Inflammatory macrophage (primary cell): ENCODE measurements at places on chromosomes 12 and 14.

DNA sequence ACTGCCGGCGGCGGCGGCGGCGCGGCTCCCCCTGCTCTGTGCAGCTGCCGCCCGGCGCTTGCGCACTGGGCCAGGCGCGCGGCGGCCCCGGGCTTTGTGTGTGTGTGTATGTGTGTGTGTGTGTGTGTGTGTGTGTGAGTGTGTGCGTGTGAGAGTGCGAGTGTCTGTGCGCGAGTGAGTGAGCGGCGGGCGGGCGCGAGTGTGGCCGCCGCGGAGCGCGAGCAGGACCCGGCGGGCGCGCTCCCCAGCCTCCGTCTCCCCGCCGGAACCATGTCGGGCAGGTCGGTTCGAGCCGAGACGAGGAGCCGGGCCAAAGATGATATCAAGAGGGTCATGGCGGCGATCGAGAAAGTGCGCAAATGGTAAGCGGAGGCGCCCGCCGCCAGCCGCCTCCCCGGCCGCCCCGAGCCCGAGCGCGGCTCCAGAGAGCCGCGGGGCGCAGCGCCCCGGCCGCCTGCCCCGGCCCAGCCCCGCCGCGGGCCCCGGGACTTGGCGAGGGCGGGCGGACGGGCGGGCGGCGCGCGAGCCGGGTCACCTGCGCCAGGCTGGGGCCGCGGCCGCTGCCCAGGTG, at the start of gene BCL7A:
Gene BCL7A (plus strand): TSS at position 63 of the 571 bp plus-strand sequence. CDS start 208 bp downstream, at position 271.
- peak; percentile 33 for DNase-seq

GRCh38 chr14:74867673-74868072, 8.3 kb downstream of the PROX2 start:
- peak; percentile 35 for DNase-seq

- DNase-seq: no peak
Measured at GRCh38 chr14:53354336-53354735, 201.2 kb upstream of the DDHD1 start.

GRCh38 chr14:104639885-104640548, 35.4 kb upstream of the TMEM179 start:
- peak; percentile 44 for DNase-seq

DNA sequence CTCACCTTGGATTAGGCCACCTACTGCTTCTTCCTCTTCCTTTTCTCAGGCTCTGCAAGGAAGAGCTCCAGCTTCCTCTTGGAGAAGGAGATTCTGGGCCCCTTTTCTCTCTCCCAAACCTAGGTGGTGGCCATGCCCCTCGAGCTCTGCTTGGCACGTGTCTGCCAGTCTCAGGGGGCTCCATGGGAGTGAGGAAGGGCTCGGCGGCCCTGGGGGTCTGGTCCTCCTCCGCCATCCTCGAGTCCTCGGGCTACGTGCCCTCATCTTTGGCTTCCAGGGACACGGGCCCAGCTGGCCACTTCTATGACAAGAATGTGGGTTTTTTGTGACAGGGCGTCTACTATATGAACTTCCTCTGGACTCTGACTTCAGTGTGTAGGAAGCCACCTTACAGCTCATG, 34.3 kb downstream of the HSP90AA1 start:
- DNase-seq: no peak

GRCh38 chr14:103667671-103668070, 38.7 kb downstream of the KLC1 start:
- no peak for DNase-seq

DNA sequence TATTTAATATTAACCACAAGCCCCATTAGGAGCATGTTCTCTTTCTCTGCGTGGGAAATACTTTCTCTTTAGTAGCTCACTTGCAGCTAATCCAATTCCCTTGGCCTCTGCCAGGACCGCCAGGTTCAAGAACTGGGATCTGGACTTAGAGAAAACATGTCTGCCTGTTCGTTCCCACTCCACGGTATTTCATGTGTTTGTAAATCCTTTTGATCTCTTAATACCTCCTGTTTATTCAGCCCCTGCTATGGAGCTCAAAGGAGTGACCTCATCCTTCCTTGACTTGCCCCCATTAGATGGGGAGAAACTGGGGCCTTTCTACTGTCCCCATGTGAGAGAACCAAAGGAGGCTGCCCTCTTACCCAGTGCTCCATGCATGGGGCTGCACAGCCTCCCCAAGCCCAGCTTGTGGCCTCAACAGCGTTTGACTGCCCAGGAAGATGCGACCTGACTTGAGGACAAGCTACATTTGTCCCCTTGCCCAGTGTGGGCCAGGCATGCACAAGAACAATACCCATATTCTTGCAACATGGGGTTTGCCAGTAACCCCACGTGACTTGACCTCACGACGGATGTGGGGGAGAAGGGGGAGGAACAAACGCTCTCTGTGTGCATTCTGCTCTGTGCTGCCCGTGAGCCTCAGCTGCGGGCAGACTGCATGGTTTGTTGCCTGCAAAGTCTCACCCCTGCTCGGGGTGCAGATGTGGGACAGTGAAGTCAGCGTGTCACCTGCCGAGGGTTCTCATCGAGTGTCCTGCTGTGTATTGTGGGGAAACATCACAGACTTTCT, 30.3 kb downstream of the CD9 start:
- DNase-seq: peak; percentile 77

- DNase-seq: no peak
Measured at GRCh38 chr14:100584056-100585031, 2.9 kb downstream of the BEGAIN start.

GRCh38 chr14:50059763-50060616, 56.4 kb downstream of the VCPKMT start:
- DNase-seq: peak; percentile 78

DNA sequence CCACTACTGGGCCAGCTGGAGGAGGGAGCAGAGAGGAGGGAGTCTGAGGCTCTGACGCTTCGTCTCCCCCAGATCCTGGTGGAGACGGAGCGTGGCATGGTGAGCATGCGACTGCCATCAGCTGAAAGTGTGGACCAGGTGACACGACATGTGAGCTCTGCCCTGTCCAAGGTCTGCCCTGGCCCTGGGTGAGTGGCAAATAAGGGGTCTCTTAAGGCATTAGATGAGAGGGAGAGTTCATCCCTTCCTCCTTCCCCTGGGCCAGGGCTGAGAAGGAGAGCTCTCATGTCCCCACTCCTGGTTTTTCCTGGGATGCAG, 2.5 kb downstream of the CARMIL3 start:
- no peak for DNase-seq

GRCh38 chr14:59251811-59252771, 63.6 kb downstream of the DAAM1 start:
- DNase-seq: no peak

GRCh38 chr12:1995205-1995896, 8.9 kb downstream of the DCP1B start:
- no peak for DNase-seq
